ENCODE measurements at places on chromosomes 6 and 20.
A peak's percentile ranks its signal among the peaks of the same experiment; 100 is the strongest.

GRCh38 chr6:48825501-48826151 is 637.4 kb downstream of the MMUT start:
- no peak for DNase-seq

DNA sequence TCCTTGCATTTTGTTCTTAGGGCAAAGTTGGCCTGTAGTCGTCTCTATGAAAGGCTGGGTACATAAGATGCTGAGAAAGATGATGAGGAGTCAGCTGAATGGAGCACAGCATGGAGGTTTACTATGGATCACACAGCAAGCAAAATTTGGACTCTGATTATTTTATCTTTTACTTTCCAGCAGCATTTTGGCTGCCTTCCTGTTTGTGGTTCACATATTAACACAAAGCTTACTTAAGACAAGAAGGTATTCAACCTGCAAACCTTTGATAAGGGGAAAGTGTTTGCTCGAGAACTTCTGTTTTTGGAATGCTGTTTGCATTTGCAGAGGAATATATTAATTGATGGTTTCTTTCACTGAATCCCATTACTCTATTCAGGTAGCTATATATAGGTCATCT is 103.1 kb upstream of the ENPP5 start:
- DNase-seq: no peak

- no peak for DNase-seq
Measured at GRCh38 chr6:44012078-44012493, 115.2 kb downstream of the MRPL14 start.

- no peak for DNase-seq
Measured at GRCh38 chr6:54700158-54700557, 146.4 kb upstream of the FAM83B start.

GRCh38 chr6:155050311-155050710 is 55.2 kb downstream of the TIAM2 start:
- DNase-seq: no peak

DNA sequence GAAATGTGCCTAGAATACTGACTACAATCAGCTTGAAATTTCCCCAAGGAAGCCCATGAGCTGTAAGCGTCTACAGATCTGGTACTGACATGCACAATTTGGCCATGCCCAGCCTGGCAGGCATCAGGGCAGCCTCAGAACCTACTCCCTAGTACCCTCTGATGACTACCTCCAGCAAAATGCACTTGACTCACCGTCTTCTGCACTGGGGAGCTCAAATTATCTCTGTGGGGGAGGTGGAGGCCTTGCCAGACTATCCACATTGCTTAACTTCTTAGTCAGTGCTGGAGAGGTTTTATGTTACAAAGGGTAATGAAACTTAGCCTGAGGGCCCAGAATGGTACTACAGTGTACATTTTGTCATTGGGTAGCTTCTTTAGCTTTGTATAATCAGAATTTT is 126.0 kb upstream of the ADGRF1 start:
- no peak for DNase-seq

DNA sequence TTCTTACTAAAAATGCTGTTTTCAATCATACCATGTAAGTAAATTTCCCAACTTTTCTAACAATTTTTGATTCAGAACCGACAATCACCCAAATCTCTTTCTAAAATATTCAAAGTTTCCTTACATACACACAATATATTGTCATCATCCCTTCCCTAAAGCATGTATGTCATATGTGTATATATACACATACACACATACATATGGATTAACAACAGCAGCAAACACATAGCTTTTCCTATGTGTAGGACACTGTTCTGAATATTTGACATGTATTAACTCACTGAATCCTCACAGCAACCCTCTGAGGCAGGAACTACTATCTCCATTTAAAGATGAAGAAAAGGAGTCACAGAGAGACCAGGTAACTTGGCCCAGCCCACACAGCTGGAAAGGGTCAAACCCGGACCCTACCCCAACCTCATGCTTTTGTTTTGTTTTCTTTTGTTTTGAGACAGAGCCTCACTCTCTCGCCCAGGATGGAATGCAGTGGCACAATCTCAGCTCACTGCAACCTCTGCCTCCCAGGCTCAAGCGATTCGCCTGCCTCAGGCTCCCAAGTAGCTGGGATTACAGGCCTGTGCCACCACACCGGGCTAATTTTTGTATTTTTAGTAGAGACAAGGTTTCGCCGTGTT is 7.2 kb downstream of the FYN start:
- DNase-seq: no peak

DNA sequence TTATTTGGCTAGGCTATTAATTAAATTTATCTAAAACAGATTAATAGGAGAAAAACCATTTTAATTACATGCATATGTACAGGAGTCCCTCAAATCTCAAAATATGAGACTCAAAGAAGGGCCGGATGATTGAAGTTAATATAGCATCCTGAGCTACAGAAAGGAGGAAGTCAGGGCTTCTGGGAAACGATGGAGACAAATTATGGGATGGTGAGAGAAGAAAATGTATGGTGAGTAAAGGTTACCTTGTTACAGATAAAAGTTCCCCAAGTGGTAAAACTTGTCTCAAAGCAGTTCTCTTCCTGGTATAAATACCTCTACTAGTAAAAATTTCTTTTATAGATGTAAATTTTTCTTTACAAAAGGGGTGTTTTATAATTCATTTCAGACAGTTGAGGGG is 15.9 kb upstream of the BTN1A1 start:
- DNase-seq: no peak

DNA sequence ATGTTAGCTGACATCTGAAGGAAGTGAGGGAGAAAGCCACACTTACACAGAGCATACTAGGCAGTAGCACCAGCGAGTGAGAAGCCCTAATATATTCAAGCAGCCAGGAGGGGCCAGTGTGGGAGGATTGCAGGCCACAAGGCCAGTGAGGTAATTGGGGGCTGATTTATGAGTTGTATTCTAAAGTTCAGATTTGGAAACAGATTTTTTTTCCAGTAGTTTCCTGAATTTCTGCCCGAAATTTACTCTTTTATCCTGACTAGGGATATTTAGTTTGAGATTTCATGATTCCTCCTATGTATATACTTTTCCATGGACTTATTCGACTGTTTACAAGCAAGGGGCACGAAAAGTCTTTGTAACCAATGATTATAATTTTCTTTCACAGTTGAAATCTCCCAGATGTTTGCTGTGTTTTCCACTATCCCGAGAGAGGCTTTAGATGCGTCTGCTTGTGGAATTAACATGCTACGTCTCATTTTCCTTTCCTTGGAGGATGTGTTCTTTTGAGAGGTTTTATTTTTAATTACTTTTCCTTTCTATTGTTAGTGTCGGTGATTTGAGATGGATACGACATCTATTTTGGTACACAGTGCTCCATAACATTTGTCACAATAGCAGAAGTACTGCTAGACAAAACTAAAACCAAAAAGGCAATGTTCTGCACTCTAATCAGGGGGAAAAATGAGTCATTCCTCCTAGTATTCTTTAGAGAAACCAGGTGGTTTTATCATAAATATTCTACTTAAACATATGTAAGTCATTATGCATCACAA is 356.3 kb upstream of the HSF2 start:
- no peak for DNase-seq

DNA sequence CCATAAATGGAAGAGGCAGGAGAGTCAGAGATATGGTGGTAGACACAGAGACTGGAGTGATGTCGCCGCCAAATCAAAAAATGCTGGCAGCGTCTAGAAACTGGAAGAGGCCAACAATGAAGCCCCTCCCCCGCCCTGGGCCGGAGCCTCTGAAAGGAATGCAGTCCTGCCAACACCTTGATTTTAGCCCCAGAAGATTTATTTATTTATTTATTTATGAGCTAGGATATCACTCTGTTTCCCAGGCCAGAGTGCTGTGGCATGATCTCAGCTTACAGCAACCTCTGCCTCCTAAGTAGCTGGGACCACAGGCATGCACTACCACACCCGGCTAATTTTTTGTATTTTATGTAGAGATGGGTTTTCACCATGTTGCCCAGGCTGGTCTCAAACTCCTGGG is 82.6 kb upstream of the CCDC167 start:
- no peak for DNase-seq

DNA sequence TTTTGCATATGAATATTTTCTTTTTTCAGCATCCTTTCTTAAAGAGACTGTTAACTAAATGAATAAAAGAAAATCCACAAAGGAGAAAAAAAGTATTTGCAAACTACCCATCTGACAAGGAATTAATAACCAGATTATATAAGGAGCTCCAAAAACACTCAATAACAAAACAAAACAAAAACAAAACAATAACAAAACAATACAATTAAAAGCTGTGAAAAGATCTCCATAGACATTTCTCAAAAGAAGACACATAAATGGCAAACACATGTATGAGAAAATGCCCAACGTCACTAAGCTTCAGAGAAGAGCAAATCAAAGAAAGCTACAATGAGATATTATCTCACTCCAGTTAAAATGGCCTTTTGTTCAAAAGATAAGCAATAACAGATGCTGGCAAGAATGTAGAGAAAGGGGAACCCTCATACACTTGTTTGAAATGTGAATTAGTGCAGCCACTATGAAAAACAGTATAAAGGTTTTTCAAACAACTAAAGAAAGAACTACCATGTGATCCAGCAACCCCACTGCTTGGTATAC is 1310.0 kb upstream of the EYS start:
- DNase-seq: no peak

DNA sequence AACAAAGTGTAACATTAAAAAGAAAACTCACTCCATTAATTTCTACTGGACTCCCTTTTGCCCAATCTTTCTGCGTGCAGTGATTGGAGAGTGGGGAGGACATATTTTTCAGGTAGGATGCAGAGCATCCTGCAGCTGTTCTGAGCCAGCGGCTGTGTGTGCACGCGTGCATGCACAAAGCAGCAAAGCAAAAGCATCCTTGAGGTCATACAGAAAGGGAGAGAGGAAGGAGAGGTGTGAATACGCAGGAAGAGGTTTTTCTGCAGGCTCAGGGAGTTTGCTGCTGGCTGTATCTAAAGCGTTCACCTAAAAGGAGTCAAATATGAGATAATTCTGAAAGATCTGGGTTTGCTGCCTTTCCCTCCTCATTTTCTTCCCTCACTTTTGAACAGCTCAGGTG is 108.4 kb downstream of the HUS1B start:
- DNase-seq: no peak

- no peak for DNase-seq
Measured at GRCh38 chr6:92559003-92559402, 860.4 kb downstream of the EPHA7 start.

- no peak for DNase-seq
Measured at GRCh38 chr6:142482249-142482648, 180.4 kb downstream of the ADGRG6 start.

GRCh38 chr20:14860410-14860814 is 523.0 kb upstream of the FLRT3 start:
- no peak for DNase-seq

DNA sequence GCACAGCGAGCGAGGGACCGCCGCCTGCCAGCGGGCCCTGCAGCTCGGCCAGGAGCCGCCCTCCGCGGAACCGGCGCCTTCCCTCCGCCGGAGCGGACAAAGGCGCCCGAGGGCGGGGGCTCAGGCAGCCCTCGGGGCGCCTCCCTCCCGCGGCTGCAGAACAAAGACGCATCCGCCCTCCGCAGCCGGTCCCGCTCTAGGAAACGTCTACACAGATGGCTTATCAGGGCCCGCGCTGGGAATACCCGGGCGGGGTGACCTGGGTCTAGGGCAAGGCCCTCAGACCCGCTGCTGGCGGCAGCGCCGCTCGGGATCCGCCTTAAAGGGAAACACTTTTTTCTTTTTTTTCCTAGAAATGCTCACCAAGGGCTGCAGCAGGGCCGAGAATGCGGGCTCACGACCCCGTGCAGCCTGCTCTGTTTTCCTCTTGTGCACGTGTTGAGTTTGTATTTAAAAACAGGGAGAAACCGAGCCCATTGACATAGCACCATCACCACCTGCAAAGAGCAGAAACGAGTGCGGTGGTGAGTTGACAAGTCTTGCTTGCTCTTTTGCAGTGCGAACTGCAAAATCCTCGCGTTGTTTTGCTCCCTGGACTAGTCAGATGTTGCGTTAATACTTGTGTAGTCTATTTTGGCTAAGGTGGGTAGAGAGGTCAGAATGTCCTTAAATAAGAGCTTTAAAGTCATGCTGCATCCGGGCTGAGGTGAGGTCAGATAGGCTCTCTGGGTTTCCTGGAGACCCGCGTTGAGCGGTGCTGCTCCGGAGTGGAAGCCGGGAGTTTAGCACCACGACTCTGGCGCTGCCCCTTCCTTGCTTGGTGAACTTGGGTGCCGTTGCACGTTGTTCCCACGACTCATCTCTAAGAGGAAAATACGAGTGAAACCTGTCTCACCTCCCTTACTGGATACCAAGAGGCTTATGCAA is 1.1 kb upstream of the RPS6KA2 start:
- DNase-seq: peak; percentile 83

DNA sequence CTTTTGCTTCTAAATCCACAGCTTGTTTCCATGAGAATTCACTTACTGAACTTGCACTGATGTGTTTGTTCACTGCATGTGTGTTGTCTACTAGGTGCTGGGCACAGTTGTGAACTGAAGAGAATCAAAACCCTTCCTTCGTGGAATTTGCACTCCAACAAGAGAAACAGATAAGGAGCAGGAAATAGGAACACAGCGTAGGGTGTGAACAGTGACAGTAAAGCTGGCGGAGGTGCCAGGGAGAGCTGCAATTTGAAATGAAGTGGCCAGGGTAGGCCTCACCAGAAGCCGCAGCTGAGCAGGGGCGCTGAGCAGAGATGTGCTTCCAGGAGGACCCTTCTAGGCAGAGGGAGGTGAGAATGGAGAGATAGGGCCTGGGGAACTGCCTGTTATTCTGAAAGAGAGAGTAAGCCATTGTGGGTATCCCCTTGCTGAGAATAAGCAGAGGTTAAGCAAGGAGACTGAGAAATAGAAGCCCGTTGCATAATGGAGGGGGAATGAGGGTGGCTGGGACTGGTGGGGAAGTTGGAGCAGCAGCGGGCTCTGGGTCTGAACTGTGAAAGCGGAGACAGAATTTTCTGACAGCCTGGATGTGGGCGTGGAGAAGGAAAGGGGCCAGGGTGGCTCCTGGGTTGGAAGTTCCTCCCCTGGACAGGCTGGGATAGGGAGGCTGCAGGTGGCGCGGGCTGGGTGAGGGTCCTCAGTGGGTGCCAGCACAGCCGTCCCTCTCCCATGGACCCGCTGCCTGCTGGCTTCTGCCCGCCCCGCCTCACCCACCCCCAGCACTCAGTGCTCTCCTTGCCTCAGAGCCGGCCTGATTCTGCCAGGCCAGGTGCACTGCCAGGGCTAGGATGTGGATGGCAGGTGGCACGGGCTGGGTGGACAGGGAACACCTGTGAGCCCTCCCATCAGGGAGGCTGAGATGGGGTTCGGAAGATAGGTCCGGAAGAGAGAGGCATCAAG is 114.7 kb upstream of the AFDN start:
- DNase-seq: no peak

Data from coronary artery (tissue), 2 donors.